ENCODE measurements at places on chromosomes 4 and X.

DNA sequence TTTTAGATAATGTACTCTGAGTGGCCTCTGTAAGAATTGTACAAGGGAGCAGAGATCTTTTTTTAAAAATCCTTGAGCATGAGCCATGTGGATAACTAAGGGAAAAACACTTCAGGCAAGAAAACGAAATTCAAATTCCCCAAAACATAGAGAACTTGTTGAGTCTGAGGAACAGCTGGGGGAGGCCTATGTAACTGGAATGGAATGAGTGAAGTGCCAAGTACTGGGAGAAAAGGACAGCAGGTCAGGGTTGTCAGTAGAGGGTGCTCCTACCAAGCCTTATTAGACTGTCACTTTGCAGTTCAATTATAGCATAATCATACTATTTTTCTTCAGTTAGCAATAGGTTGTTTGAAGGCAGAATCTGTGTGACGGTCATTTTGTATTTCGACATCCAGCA, 135.1 kb downstream of the ARHGAP6 start:
- DNase-seq = no peak

DNA sequence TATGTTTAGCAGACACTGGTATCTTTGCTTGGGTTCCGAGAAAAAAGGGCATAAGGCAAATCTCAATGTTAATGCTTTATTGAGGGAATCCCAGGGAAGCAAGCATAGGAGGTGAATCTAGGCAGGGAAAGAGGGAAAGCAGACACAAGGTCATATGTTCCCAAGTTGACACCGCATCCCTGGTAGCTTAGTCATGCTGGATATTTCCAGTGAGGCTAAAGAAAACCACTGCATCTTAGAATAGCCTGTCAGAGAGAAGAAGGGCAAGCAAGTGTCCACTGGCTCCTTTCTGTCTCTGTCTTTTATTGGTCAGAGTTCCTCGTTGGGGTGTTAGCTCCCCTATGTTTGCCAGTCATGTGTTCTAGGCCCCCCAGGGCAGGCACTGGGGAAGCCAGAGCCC, 104.7 kb downstream of the NKX6-1 start:
- no peak for DNase-seq

DNA sequence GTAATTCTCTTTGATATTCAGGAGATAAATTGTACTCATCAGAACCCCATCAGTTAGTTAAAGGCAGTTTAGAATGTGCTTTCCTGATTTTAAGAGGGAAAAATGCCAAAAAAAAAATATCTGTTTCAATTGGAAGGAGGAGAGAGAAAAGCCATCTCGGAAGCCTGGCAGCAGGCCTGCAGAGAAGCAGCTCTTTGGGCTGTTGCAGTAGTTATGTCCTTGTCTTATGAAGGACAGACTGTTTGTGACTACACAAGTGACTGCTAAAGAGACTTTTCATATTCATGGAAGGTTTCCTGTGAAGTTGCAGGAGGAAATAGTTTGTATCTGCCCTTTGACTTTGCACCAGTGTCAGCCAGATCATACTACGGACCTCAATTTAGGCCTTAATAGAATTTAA, 88.8 kb downstream of the DCLK2 start:
- DNase-seq = no peak

GRCh38 chrX:9114245-9114644, 80.3 kb upstream of the FAM9B start:
- no peak for DNase-seq

GRCh38 chrX:153775293-153776119, 5.3 kb upstream of the SRPK3 start:
- no peak for DNase-seq

DNA sequence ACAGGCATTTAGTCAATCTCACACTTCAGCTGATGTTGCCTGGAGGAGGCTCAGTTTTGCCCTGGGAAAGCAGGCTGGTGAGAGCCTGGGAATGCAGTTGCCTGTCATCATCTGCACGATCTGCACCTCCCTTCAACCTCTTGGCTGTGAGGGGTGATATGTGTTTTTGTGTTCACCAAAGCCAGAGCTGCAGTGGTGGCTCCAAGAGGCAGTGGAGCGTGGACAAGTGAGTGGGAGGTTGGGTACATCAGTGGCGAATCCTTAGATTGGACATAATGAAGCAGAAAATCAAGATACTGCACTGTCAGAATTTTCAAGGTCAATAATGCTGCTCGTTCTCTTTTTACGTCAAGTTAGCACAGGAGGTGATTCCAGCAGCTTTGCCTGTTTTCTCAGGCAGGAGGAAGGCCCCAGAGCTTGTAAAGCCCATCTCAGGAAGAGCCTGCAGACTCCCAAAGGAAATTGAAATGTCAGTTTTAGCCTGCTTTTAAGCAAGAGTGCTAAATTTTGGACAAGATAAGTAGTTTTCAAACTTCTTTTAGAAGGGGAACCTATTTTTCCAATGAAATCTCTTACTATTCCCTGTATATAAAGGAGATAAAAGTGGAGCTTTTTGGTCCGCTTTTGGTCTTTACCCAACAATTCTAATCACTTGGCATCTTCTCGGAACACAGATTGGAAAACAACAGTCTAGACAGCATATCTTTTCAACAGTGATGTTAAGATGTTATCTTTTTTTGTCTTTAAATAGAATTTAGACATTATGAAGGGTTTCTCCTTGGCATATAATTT, 92.8 kb downstream of the FRAS1 start:
- no peak for DNase-seq

Data from stimulated activated CD4-positive, alpha-beta T cell treated with anti-CD3 and anti-CD28 coated beads, Interleukin-2, amount 100 ng/mL, for 4 hours (primary cell).